NCI-H1105 (cell line): ENCODE measurements at places on chromosomes 5 and 9.

DNA sequence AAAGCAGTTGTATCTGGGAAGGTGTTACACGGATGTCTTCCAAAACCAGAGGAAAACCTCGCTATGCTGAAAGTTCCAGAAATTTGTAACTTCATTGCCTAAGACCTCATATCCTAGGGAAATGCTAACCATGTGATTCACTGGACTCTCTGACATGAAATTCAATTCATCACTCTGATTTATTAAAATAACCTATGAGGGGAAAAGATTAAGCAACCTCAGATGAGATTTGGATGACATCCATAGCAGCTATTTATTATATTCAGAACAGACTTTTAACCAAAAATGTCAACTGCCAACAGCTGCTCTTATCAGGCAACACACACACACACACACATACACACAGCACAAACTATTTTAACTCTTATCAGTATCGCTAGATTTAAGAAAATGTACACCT, 1006.4 kb upstream of the CTNND2 start:
- no peak for DNase-seq

GRCh38 chr9:108441726-108442125, 414.1 kb downstream of the ACTL7B start:
- no peak for DNase-seq

GRCh38 chr5:401146-402034, 41.6 kb upstream of the EXOC3 start:
- no peak for DNase-seq

DNA sequence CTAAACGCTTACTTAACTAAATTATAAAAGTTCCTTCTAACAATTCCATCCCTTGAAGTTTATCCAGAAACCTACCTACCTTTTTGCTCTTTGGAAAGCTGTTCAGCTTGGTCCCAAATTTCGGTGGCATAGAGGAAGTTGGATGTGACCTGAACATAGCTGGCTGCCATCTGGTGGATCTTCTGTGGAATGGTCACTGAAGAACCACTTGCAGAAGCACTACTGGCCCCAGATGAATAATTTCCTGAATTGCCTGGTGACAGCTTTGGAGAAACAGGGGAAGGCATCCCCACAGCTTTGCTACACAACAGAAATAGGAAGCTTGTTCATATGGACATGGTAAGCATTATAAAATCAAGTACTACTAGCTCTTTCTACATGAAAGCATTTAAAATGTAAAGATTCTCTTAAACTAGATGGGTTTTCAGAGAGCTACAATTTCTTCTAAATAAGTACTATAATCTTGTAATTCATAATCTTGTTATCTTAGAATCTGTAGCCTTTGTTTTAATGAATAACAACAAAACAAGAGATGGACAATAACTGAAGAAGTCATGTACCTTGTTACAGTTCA, 9.9 kb downstream of the LEAP2 start:
- no peak for DNase-seq

GRCh38 chr5:89106480-89106879, 223.5 kb upstream of the MEF2C start:
- DNase-seq = no peak

GRCh38 chr5:95102080-95102479, 182.8 kb downstream of the MCTP1 start:
- no peak for DNase-seq
